ENCODE measurements at places on chromosomes 7 and 10.

DNA sequence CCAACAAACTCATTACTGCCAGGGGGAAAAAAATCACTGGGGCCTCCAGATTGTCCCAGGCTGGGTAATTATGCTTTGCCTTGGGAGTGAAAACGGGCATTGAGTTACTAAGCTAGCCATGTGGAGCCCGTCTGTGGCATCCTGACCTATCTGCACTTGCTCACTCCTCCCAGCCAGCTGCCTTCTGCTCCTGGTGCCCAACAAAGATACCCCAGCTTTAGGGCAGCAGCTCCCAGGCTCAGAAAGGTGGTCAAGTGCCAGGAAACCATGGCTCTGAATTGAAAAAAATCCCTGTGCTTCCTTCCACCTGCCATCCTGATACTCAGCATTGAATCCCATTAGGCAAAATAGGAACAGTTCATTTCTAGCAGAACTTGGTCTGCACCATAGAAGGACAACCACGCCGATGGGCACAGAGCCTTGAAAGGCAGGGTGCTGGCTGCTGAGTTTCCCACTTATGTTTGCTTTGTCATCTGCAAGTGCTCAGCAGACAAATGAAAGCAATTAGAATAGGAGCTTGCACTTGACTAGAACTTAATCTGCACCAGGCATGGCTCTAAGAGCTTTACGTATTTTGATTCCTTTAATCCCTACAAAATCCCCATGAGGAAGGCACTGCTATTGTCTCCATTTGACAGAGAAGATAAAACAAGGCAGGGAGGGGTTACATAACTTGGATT is 42.8 kb downstream of the HSPA12A start:
- no peak for DNase-seq

DNA sequence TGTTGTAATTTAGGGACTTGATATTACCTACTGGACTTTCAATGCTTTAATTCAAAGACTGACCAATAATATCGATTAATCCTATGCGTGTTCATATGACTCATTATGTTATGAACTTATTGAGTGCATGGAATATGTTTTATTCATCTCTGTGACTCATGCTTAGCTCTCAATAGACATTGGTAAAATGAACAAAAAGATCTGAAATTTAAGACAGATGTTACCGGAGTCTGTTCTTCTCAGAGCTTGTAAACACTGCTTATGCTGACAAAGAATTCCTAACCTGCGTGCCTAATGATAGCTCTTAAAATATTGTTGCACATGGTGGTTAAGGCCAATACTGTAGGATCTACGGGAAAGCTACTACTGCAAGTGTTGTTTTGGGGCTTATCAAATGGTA is 131.5 kb upstream of the ACBD5 start:
- DNase-seq, result peak; percentile 10

- peak; percentile 31 for DNase-seq
These were observed 98.7 kb upstream of the DNAJB6 start for GRCh38 chr7:157238087-157238486.

DNA sequence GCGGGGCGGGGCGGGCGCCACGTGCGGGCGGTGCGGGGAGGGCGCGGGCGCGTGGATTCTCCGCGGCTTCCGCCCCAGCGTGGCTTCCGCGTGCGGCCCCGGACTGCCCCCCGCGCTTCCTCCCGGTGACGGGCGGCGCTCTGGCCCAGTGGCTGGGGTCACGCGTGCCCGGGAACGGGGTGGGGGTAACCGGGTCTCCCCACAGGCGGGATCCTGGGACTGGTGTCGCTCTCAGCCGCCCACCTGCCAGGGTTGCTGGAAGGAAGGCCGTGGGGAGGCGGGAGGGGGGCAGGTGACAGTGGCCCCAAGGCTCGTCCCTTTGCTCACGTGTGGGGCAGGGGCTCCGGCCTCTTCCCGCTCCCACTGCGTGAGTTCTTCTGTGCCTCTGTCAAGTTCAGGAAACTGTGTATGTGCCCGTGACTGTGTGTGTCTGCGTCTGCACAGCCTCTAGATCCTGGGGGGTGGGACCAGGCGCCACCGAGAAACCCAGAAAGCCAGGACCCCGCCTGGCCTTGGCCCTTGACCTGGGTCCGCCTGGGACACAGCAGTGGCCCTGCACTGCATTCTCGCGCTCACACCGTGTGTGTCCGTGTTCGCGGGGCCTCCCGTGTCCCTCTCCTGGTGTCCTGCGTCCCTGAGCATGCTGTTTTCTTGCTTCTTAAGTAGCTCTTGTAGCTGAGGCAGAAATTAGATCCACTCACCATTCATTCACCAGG is 919 bp downstream of the MAFK start:
- DNase-seq, result peak; percentile 69

DNA sequence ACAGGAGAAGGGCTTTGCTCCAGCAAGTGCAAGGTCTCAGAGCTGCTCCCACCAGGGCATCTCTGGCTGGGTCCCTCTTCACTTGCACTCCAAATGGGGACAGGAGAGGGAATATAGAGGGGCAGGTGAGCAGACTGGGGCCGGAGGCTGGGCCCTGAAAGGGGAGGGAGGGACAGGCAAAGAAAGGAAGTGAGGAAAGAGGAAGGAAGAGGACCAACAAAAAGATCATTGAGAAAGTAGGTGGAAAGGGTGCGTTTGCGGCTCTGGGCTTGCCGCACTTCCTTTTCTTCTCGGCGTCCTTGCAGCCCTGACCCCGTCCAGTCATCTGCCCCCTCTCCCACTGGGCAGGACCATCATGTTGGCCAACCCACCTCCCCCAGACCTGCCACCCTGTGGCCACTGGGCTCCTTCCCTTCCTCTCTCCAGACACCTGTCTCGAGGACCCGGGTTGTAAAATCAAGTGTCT is 14.0 kb downstream of the ITPRIP start:
- DNase-seq, result no peak

DNA sequence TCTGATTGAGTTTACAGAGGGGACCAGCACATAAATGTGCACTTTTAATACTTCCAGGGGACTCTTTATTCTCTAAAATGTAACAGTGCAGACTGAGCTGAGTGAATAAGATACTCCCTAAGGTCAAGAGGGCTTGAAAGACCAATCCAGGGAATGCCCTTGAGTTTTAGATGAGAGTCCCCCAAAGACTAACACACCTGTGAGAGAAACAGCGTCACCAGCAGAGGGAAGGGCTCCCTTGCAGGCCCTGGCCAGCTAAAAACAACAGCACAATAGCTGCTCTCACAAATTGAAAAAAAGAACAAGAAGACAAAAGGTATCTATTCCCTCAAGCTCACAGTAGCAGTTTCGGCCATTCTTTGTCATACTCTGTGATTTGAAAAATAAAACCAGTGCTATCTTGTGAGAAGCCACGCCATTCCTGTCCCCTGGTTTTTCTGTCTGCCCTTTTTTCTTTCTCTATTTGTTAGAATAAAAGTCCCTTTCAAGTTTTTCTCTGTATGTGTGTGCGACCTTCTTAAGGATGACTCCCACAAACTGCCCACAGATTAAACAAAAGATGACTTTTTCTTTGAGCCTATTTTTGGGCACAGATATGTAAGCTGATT is 230.4 kb upstream of the BMPER start:
- DNase-seq, result no peak

DNA sequence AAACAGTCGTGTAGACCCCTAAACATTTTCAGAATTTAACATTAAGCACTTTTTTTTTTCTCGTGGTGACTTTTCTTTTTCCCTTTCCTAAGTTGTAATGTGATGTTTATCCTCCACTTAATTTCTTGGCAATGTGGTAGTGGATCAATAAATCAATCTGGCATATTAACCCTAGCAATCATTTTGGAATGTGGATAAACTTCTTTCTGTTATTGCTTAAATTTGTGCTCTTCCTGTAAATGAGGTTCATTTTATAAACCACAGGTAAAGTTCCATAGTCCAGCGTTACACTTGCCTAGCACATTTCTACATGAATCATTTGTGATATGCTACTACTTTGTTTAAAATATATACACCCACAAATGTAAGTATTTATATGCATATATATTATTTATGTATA is 247.4 kb upstream of the ETV1 start:
- no peak for DNase-seq

- DNase-seq, result peak; percentile 37
These were observed 172.8 kb upstream of the AOAH start for GRCh38 chr7:36896956-36897590.

- no peak for DNase-seq
These were observed 611 bp downstream of the NDUFA5 start for GRCh38 chr7:123557016-123557397.

DNA sequence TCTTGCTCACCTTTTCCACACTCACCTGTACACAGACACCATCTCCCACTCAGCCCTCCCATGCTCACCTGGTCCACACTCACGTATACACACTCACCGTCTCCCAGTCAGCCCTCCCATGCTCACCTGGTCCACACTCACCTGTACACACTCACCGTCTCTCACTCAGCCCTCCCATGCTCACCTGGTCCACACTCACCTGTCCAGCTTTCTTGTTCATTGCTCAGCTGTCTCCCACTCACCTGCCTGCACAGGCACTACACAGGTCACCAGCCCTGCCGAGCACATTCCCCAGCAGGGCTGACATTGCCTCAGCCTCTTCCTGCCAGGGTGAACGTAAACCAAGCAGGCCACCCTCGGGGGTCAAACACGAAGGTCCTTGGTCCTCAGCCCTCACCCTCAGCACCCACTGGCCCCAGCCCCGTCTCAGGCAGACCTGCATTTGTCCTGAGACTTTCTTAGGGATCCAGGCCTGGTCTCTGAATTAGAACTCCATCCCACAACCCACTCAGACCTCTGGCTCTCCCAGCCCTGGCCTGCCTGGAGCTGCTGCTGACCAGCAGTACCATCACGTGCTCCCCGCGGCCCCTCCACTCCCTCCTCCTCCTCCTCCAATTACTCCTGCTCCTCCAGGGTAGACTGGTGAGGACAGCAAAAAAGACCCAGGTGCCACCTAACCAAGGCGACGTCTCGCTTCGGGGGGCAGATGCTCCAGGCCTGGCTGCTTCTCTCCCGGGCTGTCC is 12.8 kb upstream of the DNAAF5 start:
- no peak for DNase-seq

- DNase-seq, result no peak
These were observed 127.7 kb downstream of the DIP2C start for GRCh38 chr10:561721-562120.

DNA sequence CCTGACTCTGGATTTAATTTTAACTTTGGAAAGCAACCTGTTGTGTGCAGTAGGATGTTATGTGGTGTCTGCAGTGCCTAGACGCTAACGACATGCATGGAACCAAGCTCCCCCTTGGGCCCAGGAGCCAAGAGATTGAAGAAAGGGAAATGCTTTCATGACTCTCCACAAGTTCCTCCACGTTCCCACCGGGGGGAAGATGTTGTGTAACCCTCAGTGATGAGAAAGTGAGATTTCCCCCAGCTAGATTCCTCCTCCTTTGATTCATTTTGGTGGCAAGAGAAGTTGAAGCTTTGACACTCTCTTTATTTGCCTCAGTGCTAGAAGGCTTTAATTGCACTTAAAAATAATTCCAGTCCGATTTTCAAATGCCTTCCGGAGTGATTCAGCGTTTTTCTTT is 157.9 kb upstream of the INSYN2A start:
- no peak for DNase-seq

GRCh38 chr10:35397953-35398352 is 61.6 kb downstream of the CCNY start:
- DNase-seq, result no peak

GRCh38 chr10:109205929-109206585 is 717.3 kb downstream of the XPNPEP1 start:
- no peak for DNase-seq

DNA sequence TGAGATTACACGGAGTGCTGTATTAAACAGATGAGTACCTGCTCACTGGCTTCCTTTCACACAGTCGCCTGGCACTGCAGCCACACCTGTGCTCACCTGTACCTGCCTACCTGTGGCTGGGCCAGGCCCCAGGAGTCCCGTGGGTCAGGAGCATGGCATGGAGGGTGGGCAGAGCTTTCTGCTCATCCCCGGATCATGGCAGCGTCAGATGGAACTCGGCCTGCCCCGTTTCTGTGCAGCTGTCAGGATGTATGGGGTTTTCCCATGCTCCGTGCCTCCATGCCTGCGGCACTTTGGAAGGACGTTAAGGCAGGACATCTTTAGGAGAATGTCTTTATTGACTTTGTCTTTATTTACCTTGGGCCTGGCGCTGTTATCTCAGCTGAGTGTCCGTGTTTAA is 112.2 kb downstream of the MGMT start:
- no peak for DNase-seq

DNA sequence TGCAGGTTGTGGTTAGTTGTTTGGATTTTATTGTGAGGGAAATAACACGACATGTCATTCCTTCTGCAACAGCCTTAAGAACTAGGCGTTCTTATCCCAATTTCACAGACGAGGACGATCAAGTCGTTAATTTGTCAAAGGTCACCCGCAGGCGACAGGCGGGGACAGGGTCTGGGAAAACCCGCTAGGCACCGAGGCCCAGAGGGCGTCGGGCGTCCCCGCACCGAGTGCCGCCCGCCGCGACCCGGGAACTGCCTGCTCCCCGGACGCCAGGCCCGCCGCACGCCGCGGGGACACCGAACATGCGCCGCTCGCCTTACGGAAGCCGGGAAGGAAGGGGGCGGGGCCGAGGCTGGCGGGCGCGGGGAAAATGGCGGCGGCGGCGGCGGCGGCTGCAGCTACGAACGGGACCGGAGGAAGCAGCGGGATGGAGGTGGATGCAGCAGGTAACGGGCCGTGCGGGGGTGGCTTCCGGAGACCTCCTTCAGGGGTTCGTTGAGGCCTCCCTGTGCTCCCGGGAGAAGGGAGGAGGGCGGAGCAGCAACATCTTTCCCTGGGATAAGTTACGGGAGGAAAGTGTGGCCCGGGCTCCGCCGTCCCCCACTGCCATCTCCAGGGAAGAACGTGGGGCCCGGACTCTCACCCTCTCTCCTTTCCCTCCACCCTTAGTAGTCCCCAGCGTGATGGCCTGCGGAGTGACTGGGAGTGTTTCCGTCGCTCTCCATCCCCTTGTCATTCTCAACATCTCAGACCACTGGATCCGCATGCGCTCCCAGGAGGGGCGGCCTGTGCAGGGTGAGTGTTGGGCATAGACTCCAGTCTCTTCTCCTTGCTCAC is at the start of gene COPS6:
Gene COPS6, plus strand, starts transcription at position 349 of the 837 bp plus-strand sequence. Its CDS starts 22 bp downstream, at position 371.
- peak; percentile 96 for DNase-seq

- DNase-seq, result no peak
These were observed 27.7 kb upstream of the DDIT4 start for GRCh38 chr10:72245949-72246525.

Measured in DMS53 (cell line).